H9 (cell line): ENCODE measurements at places on chromosomes 16 and 17. TPM values are rescaled to one million over a fixed set of nuclear protein-coding genes. Genes with fewer than 3 reads are reported as not detected.
A peak's percentile ranks its signal among the peaks of the same experiment; 100 is the strongest.

GRCh38 chr17:5126719-5127488, 11.1 kb downstream of the USP6 start:
- no peaks in the 10 kb centered on the region for H3K4me1 ChIP-seq
- no peak overlapping the region for H3K27ac ChIP-seq
- H3K4me3 ChIP-seq: no peak overlapping the region
- no peak for DNase-seq
- H3K36me3 ChIP-seq: no peaks in the 10 kb centered on the region

- H3K27me3 ChIP-seq: no peaks in the 10 kb centered on the region
- H3K36me3 ChIP-seq: peaks cover 15% of the 10 kb centered on the region; the same call in 2 of the 3 replicates
- no peak overlapping the region for H3K27ac ChIP-seq
- DNase-seq: no peak
Measured at GRCh38 chr17:82887255-82888164, 47.7 kb upstream of the ZNF750 start.

- no peaks in the 10 kb centered on the region for H3K36me3 ChIP-seq
- DNase-seq: peak; percentile 75
- H3K4me1 ChIP-seq: no peaks in the 10 kb centered on the region
- no peak overlapping the region for H3K27ac ChIP-seq
- H3K27me3 ChIP-seq: no peaks in the 10 kb centered on the region
Measured at GRCh38 chr17:11506635-11507034, 91.6 kb upstream of the DNAH9 start.

- H3K27ac ChIP-seq: no peak overlapping the region
- DNase-seq: no peak
- no peaks in the 10 kb centered on the region for H3K4me1 ChIP-seq
- no peaks in the 10 kb centered on the region for H3K27me3 ChIP-seq
Measured at GRCh38 chr17:17200831-17201230, 5.3 kb downstream of the PLD6 start.

The KRTAP1-1 gene
- not detected in 2 replicates for total RNA-seq

DNA sequence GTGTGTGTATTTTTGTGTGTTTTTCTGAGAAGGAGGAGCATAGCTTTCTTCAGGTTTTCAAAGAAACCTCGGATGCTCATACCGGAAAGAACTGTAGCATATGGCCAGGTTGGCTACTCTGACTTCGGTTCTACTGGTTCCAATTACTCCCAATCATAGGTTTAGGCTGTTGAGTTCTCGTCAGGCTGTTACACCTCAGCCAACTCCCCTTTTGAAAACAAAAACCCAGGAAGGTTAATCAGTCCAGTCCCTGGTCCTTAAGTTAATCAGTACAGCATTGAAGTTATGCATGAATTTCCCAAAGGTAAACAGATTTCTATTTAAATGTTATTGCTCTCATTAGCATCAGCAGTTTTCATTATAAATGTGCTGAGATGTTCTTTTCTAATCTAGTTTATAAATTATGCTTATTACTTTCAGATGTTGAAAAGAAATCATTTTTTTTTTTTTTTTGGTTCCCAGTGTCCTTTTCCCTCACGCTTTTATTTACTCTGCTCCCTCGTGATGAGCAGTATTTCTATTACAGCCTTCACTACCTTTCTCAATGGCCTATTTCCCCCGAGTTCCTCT, 111.0 kb downstream of the NPIPB5 start:
- H3K4me3 ChIP-seq: no peak overlapping the region
- no peaks in the 10 kb centered on the region for H3K36me3 ChIP-seq
- H3K27me3 ChIP-seq: no peaks in the 10 kb centered on the region
- no peak overlapping the region for H3K27ac ChIP-seq

- H3K4me3 ChIP-seq: no peak overlapping the region
- H3K36me3 ChIP-seq: peaks cover 5% of the 10 kb centered on the region; the same call in 1 of the 2 replicates
- no peaks in the 10 kb centered on the region for H3K27me3 ChIP-seq
- H3K27ac ChIP-seq: no peak overlapping the region
- peaks cover 4% of the 10 kb centered on the region; the same call in 1 of the 2 replicates for H3K4me1 ChIP-seq
Measured at GRCh38 chr16:57764341-57765159, 29.0 kb downstream of the KATNB1 start.
